ENCODE measurements at places on chromosomes 2 and 18.
A peak's percentile ranks its signal among the peaks of the same experiment; 100 is the strongest.

DNA sequence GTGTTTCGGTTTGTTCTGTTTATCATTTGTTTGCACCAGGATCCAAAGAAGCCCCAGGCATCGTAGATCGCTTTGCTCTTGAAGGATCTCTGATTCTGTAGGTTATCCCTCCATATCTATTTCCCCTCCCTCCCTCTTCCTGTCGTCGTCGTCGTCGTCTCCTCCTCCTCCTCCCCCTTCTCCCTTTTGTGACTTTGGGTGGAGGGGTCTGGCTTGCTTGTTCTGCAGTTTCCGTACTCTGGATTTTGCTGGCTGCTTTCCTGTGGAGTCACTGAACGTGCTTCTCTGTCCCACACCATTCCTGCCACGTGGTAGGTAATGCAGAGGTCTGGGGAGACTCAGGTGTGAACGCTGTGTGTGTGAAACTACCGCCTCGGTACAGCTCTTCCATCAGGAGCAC is 225.0 kb downstream of the LDLRAD4 start:
- no peak for DNase-seq

- DNase-seq, result no peak
Observed at GRCh38 chr2:64930258-64930671, 58.9 kb upstream of the SLC1A4 start.

DNA sequence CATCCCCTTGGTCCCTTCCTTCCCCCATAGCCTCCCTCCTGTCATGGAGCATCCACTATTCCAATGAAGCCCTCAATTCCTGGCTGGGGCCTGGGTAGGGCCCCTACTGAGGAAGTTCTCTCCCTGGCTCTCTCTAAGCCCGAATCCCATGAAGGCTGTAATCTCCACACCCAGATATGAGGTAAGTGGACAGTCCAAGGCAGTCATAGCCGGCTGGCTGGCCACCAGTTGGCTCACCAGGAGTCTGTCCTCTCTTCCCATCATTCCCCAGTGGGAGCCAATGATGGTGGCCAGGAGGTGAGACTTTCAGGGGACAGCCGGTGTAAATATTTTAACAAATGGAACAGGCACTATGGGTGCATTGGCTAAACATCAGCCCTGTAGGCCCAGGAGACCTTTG is 6.8 kb upstream of the TAF1B start:
- DNase-seq, result no peak

- DNase-seq, result no peak
Observed at GRCh38 chr18:37694516-37694915, 128.9 kb upstream of the CELF4 start.

- peak; percentile 25 for DNase-seq
Observed at GRCh38 chr2:120396861-120397811, 51.2 kb downstream of the INHBB start.

DNA sequence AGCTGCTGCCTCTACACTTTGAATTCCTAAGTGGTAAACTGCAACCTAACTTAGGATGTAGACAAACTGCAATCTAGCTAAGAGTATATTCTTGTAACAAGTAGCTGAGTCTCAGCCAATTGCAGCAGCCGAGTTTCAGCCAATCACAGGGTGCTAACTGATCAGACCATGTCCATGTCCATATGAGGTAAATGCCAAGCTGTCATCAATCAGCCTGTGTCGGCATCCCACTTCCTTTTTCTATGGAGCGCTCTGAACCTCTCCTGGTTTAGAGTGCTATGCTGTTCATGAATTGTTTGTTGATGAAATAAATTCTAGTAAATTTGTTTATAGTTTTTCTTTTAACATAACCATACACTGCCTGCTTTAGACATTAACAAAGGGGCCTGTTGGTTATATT is 408.8 kb downstream of the NBAS start:
- no peak for DNase-seq

GRCh38 chr2:164542581-164543021 is 78.7 kb downstream of the GRB14 start:
- DNase-seq, result no peak

DNA sequence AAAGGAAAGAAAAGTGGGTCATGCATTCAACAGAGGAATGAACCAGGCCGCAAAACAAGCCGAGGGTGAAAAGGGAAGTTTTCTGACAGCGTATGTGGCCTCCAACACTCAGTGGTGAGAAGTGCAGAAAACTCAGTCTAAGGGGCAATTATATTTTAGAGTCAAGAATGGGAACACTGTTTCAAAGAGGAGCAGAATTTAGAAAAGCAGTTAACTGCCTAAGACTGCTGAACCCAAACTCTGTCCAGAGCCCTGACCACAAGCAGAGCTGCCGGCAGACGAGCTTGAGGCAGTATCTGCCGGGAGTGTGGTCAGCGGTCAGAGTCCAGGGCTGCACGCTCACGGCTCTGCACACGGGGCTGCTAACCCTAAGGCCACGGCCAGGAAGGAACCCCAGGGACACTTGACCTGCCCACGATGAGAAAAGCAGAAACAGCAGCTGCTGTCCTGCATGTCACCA is 347.0 kb upstream of the ID2 start:
- DNase-seq, result no peak

DNA sequence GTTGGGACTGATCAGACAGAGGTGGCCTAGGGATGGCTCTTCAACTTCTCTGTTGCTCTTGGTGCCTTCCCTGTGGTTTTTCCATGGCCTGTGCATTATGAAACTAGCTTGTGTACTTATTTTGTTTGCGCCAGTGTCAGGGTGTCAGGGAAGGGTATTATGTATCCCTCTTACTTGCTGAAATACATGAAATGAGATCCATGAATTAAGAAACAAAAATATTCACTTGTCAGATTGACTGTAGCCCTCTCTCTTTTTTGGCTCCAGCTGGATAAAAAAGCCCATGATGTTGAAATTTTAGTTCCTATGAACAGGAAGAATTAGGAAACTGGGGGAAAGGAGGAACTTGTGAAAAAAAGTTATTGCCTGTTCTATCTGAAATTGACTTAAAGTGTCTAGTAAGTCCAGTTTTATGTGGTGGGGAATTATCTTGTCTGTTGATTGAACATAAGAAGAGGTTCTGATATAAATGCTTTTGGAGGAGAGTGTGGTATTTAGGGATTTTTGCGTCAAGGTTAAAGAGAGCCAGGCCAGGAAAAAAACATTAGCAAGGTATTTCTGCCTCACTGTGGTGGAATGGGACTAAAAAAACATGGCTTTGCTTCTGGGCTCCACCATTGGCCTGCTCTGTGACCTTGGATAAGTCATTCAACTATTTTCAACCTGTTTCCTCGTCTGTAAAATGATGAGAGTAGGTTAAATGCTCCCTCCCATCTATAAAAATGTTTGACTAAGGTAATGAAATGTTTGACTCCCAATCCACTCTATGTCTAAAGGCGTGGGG is 12.0 kb downstream of the UGP2 start:
- DNase-seq, result no peak

DNA sequence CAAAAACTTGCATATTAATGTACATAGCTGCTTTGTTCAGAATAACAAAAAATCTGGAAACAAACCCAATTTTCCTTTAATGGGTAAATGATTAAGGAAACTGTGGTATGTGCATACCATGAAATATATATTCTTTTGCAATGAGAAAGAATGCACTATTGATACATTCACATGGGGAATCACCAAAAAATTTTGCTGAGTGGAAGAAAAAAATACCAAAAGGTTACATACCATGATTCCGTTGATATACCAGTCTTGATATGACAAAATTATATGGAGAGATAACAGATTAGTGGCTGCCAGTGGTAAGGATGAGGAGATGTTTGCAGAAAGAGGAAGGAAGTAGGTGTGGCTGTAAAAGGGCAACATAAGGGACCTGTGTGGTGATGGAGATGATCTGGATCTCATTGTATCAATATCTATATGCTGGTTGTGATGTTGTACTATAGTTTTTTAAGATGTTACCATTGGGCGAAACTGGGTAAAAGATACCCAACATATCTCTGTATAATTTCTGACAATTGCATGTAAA is 54.6 kb upstream of the BCL2L11 start:
- DNase-seq, result no peak

DNA sequence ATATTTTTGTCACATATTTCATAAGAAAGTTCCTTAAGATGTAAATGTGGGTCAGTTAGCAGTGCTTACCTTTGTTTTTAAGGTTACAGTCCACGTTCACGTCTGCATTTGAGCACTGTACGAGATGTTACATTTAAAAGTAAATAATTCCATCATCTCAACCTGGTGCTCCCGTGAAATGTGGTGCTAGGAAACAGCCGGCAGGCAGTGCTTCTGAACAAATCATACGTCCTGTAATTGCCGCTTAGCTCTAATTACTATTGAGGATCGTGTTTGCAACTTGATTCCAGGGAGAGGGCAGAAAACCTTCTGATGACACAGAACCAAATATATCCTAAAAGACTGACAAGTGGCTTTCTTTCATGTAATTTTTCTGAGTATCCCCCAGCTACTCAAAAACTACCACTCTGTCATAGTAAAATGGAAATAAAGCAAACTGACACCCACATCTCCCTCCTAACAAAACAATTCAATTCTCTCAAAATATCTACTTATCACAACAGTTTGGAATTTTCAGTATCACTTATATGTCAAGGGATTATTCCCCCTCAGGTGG is 297.8 kb upstream of the SESTD1 start:
- no peak for DNase-seq

GRCh38 chr18:51006948-51007789 is 22.8 kb upstream of the SMAD4 start:
- no peak for DNase-seq

DNA sequence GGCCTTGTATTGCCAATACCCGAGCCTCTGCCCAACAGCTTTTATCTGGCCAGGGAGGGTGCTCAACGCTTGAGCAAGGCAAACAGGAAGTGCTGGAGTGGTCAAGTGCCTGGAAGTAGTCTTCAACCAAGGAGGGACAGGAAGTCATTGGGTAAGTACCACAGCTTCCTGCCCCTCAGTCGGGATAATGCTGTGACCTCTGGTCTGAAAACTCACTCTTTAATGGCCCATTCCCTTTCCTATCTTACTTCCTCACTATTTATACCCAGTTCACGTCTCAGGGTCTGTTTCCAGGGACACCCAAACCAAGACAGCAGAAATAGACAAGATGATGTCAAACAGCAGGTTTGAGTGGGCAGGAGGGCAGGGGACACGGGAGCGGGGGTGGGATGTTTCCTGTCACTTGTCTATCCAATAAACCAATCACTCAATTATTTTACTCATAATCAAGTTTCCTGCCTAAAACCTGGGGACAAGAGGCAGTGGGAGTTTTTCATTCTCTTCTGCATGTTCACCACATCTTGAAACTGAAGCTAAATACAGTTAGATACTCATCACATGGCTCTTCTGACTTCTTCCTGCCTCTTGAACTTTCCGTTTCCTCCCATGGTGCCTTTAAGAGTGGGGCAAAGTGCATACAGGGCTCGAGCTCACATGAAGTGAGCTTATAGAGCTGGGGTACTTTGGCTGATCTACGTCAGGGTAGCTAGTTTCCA is 68.9 kb upstream of the CAB39 start:
- no peak for DNase-seq
